ENCODE measurements at places on chromosomes 2 and 18.

GRCh38 chr2:112776113-112776512, 8.2 kb downstream of the IL1A start:
- no peak for DNase-seq

GRCh38 chr2:207083361-207084110, 82.2 kb downstream of the KLF7 start:
- no peak for DNase-seq

GRCh38 chr2:104790100-104790811, 63.7 kb upstream of the POU3F3 start:
- no peak for DNase-seq

DNA sequence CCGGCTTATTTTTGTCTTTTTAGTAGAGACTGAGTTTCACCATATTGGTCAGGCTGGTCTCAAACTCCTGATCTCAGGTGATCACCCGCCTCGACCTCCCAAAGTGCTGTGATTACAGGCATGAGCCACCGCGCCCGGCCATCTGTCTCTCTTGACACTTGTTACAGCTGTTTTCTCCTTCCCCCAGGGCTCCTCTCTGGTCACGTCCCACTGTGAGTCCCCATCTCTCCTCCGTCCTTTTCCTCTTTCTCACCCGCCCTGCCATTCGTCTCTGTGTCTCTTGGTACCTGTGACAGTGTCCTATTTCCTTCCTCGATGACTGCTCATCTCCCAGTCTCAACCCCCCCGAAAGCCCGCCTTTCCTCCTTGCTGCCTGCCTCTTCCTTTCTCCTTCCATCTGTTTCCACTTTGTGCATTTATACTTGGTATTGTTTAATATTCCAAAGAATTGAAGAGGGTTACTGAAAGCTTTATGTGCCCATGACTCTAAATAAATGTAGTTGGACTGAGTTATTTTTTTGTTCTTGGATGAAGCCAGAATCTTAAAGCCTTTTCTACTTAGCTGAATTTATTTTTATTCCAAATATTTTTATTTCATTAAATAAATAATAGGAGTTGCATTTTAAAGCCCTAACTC, 241.5 kb downstream of the SH3RF3 start:
- no peak for DNase-seq

DNA sequence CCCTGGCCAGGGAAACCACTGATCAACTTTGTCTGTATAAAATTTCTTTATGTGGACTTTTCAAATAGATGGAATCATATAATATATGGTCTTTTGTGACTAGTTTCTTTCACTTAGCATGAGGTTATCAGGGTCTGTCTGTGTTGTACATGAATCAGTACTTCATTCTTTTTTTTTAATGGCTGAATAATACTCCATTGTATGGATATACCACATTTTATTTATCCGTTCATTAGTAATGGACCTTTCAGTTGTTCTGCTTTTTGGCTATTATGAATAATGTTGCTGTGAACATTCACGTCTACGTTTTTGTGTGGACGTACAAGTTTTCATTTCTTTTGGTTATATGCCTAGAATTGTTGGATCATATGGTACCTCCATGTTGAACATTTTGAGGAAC, 69.1 kb upstream of the GAREM2 start:
- DNase-seq = no peak

DNA sequence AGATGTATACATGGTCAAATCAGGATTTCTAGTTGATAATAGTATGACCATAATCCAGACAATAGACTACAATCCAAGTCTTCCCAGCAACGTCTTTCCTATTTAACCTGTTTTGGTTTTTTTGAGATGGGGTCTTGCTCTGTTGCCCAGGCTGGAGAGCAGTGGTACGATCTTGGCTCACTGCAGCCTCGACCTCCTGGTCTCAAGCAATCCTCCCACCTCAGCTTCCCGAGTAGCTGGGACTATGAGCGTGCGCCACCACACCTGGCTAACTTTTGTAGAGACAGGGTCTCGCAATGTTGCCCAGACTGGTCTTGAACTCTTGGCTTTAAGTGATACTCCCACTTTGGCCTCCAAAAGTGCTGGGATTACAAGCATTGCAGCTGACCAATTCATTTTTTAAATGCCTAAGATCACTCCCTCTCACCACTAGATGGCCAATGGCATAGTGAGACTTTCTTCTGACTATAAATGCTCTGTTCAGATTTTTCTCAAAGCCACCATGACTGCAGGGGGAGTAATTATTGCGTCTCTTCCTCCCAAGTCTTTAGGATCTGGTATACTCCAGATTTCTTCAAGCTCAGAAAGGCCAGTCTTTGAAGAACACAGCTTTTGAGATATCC, 47.6 kb downstream of the HNRNPLL start:
- no peak for DNase-seq

- DNase-seq = no peak
Observed at GRCh38 chr2:128780434-128781080, 461.9 kb upstream of the HS6ST1 start.

DNA sequence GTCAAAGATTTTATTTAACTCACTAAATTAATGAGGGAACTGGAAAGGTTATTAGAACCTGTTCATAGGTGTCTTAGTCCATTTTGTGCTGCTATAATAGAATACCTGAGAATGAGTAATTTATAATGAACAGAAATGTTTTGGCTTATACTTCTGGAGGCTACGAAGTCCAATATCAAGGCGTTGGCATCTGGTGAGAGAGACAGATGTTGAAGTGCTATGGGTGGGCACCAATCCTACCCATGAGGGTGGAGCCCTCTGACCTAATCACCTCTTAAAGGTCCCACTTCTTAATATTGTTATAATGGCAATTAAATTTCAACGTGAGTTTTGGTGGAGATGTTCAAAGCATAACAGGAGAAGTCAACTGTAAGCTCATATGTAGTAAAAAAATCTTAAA, 5.1 kb downstream of the RPIA start:
- no peak for DNase-seq

- DNase-seq = no peak
Observed at GRCh38 chr2:60311524-60311923, 241.9 kb downstream of the BCL11A start.
